Activated CD4-positive, alpha-beta T cell treated with anti-CD3 and anti-CD28 coated beads for 4 hours (primary cell): ENCODE measurements at places on chromosomes 4 and X.

DNA sequence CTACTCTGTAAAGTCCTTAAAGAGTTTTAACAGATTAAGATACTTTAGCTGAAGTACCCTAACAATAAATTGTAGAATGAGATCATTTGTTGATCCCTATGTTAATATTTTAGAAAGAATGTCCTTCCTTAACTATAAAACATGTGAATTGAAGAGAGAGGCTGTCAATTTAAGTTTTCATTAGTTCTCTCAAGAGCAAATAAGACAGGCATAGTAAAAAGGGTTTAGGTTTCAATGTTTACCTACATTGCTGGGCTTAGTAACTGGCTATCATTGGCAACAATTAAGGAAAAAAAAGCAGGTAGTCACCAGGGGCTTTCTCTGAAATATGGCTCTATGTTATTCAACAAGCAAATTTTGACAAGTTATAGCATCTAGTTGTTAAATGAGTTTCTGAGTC is 91.5 kb downstream of the ATRX start:
- DNase-seq: no peak

DNA sequence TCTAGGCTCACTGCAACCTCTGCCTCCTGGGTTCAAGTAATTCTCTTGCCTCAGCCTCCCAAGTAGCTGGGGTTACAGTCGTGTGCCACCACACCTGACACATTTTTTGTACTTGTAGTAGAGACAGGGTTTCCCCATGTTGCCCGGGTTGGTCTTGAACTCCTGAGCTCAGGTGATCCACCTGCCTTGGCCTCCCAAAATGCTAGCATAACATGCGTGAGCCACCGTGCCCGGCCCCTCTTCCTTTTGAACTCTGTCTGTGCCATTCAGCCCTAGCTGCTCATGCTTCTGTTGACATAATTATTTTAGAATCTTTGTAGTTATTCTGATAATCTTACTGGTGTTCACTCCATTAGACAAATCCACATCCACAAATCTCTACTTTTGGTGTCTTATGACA is 1231.3 kb upstream of the ADGRL3 start:
- no peak for DNase-seq

GRCh38 chr4:124631760-124632159 is 80.8 kb downstream of the ANKRD50 start:
- DNase-seq: no peak

- no peak for DNase-seq
These were observed 35.0 kb upstream of the CLCN4 start for GRCh38 chrX:10121787-10122186.

DNA sequence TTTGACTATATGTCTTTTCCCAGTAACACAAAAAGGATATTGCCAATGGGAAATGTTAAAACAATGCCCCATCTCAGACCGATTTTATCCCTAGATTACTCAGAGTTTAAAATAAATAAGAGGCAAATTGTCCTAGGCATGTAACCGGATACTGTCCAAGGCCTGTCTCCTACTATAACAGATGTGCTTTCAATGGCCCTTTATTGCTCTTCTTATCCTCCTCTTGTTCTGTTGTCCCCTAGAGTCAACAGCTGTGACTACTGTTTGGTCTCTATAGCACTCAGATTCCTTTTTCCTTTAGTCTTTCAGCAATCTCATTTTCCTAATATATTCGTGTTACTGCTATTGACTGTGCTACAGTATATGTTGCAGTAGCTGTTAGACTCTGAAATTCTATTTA is 66.8 kb upstream of the PLS3 start:
- DNase-seq: no peak

- DNase-seq: no peak
These were observed 131.8 kb downstream of the BMPR1B start for GRCh38 chr4:94889523-94889922.

DNA sequence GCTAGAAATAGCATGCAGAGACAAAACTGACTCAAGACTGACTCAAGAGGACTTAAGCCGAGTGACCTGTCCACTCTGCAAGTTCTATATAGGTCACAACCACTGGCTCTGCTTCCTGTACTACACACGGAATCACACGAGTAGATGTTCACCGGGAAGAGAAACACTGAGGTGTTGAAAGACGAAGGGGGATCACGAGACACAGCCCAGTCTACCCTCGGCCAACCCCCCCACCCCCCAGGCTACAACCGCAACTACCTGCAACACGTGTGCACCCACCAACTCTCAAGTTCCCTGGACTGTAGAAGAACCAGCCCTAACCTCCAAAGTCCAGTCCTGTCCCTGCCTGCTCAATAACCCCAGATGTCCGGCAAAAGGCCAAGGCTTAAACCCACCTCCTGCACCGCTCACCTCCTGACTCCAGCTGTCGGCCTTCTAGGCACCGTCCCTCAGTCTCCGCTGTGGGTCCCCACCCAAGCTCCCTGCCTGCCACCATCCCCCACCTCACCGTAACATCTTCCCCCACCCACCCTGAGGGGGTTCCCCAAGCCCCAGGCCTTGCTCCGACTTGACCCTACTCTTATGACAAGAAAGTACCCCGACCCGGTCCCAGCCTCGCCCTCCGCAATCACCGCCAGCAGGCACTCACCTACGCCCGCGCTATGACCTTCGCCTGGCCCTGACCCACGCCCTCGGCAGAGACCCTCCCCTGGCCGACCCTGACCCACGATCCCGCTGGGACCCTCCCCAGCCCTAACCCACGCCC is 739 bp downstream of the GAK start:
- DNase-seq: no peak

DNA sequence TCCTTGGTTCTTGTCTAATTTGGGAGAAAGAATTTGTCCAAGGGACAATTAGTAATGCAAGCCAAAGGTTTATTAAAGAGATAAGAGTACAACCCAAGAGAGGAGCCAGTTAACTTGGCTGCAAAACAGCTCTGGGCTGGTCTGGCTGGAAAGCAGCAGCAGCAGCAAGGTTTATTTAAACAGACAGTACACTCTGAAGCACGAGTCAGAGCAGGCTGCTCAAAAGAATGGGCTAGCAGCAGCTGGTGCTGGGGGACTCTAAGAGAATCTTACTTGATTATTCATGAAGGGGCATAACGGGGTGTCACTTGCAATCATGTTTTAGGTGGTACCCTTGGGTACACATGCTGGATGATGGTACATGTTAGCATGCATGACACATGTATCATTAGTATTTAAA is 17.1 kb upstream of the CT47C1 start:
- DNase-seq: no peak

DNA sequence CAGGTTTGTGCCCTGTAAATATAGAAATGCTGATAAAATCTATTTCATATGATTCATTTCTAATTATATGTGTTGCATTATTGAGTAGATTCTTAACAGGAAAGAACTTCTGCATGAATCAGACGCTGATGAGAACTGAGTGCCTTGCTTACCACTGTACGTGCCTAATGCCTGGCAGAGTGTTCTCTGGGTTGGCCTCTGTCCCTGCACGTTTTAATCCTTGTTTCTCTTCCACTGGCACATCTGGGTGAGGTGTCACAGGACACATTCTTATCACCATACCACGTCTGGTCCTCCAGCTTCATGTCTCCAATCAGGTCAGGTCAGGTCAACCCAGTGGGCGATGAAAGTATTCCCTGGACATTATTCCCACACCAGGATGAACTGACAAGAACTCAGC is 53.6 kb downstream of the KLF3 start:
- DNase-seq: no peak

DNA sequence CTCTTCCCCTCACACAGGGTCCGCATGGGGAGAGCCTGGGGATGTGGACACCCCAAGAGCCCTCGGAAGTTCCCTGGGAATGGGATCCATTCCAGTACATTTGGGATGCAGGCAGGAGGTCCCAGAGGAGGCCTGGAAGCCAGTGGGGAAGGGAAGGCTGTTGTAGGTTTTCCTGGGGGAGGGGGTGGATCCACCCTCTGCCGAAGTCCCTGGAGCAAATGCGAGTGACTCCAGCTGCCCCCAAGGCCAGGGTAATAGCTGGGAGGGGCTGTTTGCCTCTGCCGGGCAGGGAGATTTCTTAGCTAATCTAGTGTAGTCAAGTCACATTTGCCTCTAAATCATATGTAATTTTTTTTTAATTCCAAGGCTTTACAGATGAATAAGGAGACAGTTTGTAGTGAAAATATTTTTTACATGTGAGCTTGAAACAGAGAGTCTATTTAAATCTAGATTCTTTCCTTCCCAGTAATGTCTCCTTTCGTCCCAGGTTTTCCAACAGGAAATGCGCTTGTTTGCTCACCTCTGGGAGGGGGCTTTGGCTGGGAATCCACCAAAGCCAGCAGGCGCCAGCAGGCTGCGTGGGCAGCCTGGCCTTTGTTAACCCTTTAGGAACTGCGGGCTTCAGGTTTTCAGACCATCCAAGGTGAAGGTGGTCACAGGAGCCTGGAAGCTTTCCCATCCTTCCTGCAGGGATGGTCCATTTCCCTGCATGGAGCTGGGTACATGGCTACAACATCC is 26.8 kb downstream of the SH3TC1 start:
- no peak for DNase-seq

DNA sequence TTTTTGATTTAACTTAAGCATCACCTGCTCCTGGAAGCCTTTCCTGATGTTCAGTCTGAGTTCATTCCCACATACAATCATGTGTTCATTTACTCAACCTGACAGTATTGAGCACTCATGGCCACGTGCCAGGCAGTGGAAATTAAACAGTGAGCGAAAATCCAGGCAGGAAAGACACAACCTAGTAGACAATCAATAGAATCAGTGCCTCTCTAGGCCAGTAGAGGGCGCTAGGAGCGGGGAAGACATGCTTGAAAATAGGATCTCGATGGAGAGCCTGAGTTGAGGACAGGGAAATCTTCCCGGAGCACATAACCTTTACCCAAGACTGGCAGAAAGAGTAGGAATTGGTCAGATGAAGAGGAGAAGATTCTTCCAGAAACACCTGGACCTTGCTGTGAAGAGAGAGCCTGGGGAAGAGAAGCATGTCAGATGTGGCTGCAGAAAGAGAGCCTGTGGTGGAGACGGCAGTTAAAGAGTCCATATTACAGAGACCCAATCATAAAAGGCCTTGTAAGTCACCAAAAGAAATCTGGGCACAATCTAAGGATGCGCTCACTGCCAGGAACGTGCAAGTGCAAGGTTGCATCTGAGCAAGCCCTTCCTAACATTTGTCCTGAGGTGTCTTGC is 103.5 kb downstream of the LDB2 start:
- peak; percentile 7 for DNase-seq

DNA sequence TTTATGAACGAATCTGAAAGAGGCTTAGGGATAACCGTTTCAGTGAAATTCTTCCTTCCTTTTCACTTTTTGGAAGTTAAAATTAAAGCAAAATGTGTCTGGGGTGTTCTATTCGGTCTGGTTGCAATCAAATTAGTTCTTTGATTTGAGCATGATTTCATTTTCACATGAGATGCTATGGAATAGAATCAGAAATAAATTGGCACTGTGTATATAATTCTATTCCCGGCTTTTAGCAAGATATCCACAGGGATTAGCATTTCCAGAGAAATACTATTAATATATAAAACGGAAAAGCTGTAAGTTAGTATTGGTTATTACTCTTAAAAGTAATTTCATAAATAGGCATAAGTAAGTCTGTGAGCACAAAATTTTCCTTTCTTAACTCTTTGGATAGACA is 1676.8 kb upstream of the PCDH7 start:
- DNase-seq: no peak

DNA sequence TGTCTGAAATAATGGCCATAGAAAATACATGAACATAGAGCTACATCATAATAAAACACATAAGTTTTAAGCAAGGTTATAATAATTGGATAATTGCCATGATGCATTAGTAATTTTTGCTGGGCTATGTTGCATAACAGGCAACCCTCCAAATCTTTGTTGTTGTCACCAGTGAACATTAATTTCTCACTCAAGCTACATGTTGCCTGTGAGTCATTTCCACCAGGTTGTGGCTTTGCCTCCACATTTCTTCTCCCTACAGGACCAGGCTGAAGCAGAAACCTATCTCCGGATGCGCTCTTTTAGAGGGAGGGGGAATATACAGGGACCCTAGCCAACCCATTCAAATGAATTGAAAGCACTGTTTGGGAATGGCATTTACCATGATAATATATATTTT is 347.7 kb downstream of the GABRG1 start:
- DNase-seq: no peak

- DNase-seq: no peak
These were observed 161.2 kb upstream of the AGTR2 start for GRCh38 chrX:116009346-116009745.

GRCh38 chr4:15031993-15032675 is 29.9 kb downstream of the CPEB2 start:
- DNase-seq: no peak

DNA sequence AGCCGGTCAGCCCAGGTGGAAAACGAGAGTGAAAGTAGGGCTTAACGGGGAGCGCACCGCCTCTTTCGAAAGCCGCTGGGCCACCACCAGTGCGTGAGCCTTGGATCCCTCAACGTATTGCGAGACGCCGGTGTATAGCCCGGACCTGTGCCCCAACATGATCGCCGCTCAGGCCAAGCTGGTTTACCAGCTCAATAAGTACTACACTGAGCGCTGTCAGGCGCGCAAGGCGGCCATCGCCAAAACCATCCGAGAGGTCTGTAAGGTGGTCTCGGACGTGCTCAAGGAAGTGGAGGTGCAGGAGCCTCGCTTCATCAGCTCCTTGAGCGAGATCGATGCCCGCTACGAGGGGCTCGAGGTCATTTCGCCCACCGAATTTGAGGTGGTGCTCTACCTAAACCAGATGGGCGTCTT is 929 bp downstream of the MAB21L2 start:
- no peak for DNase-seq

- no peak for DNase-seq
These were observed 462.8 kb downstream of the PCDH18 start for GRCh38 chr4:137069473-137069872.

- DNase-seq: no peak
These were observed 1.5 kb upstream of the EDNRA start for GRCh38 chr4:147479376-147479775.

DNA sequence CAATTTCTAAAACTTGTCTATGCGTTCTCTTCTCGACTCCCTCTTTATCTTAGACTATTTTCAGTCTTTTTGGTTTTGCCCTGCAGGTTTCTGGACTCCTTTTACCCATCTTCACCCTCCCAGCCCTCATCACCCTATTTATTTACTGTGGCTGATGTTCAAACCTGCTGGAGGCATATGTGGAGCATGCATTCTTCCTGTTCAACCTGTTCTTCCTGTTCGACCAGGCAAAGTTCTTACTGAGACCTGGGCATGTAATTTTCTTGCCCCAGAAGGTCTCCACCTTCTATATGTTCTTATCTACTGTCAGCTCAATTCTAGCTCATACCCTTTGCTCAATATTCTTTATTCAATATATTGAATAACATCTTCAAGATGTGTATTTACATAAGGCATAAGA is 69.4 kb upstream of the AGA start:
- DNase-seq: no peak

DNA sequence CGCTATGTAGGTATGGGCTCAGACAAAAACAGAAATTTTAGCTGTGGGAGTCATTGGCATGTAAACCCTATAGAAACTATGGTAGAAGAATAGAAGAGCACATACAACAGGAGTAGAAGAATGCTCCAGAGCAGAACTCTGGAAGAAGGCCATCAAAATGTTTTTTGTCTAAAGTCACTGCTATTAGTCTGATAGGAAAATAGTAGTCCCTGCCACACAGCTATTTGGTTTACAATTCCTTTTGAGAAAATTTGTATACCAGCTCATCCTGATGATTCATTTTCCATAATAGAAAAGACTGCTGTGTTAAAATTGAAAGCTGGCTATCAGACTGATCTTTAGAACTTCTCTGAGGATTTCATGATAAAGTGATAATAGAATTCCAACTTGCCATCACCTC is 32.8 kb upstream of the ADAD1 start:
- DNase-seq: no peak

- DNase-seq: no peak
These were observed 718.8 kb downstream of the KLHL13 start for GRCh38 chrX:117397844-117398243.
